CD8-positive, alpha-beta memory T cell (primary cell): ENCODE measurements at places on chromosomes 11 and 22.

DNA sequence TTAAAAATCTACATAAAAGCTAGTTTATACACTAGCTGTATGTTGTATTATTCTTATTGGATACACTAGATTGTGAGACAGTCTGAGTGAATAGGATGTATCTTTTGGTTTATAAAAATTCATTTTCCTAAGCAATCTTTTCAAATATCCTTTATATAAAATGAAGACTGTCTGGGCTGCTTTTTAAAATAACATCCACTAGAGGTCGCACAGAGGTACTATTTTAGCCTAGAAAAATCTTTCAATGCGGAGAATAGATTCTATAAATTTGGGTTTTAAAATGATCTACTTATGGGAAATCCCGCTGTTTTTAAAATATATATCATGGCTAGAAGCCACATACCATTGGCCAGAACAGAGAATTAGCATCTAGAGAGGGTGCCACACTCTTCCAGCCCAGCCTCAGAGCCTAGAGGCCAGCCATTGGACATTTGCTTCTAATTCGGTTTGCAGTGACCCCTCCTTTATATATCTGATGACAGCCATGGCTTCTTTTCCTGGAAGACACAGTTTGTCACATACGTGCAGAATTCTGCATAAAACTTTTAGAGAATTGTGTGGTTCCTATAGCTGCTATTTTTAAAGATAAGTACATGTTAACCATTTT lies 7.3 kb downstream of the C11orf97 start:
- DNase-seq = peak; percentile 9

DNA sequence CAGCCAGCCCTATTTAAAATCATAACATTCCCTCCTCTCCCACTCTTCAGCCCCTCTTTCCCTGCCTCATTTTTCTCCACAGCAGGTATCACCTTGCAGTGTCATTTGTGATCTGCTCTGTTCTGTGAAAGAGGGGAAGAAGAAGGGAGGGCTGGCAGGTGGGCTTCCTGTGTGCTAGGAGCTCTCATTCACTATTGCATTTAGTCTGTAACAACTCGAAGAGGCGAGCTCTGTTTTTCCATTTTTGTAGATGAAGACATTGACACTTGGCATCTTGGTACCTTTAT lies 52.1 kb upstream of the CRYBB3 start:
- no peak for DNase-seq

GRCh38 chr11:117473481-117474091 lies 145.9 kb downstream of the CEP164 start:
- no peak for DNase-seq

DNA sequence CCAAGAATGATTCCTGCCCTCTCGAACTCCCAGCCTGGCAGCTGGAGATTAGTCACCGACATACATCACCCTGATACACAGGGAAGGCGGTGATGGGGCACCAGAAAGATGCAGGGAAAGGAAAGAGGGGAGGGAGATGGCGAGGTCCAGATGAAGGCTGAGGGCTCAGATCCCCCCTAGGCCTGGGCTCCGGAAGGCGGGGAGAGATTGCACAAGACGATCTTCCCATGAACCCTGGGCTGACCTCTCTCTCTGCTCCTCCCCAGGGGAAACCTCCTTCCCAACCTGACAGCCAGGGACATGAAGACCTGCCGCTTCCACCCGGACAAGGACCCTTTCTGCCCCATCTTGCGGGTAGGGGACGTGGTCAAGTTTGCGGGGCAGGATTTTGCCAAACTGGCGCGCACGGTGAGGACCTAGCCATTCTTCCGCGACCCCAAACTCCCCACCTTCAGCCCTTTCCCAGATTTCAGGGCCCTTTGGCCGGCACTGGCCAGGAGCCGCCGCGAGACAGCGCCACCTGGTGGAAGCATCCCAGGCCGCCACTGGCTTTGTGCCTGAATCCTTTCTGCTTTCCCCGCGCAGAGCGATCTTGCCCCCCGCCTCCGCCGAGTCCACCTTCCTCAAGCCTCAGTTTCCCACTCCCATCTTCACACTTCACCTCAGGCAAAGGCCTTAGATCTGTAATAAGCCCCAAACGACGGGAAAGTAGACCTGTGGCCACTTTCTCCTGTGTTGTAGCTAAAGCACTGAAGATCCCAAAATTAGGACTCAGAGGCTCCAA lies 11.5 kb downstream of the P2RX3 start:
- DNase-seq = peak; percentile 69

GRCh38 chr11:71286701-71287643 lies 34.6 kb upstream of the SHANK2 start:
- DNase-seq = no peak

DNA sequence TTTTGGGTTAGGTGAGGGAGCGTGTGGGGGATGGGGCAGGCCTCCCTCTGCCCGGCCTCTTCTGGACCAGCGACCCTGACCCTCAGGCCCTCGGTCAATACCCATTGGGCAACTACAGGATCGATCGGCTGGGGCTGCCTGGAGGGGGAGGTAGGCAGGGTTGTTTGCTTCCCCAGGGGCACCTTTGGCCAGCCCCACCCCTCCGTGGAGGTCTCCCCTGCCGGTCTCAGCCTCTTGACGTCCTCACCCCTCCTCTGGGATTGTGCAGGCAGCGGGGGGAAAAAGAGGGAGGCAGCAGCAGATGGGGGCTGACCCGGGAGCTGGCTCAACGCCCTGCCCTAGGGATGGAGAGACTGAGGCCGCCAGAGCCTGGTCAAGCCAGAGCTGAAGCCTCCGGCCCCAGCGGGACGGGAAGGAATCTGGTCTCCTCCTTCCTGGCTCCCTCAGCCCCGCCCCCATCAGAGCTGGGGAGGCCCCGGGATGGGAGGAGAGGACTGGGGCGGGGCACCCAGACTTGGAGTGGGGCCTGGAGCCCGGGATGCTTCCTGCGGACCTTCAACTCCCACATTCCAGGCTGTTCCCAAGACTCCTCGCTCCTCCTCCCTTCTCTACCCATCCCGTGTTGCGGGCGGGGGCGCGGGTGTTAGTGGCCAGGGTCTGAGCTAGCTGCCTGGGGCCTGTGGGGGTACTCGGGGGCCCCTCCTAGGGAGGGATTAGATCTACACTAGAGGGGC lies 14.4 kb upstream of the CDC42EP1 start:
- DNase-seq = no peak

DNA sequence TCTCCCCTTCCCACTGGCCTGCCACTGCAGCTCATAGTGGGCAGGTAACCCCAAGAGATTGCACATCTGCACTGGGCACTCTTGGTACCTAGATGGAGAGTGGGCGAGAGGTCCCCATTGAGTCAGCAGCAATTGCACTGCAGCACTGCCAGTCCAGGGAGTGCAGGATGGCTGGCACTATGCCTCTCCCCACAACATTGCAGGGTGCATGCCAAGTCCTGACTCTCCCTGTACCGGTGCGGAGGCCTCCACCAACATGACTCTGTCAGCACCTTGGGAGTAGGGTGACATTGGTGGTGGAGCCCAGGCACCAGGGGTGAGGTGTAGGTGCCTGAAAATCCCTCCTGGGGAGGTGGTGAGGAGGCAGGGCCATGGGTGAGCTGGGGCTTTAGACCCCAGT lies 82.2 kb downstream of the TRAF6 start:
- no peak for DNase-seq

DNA sequence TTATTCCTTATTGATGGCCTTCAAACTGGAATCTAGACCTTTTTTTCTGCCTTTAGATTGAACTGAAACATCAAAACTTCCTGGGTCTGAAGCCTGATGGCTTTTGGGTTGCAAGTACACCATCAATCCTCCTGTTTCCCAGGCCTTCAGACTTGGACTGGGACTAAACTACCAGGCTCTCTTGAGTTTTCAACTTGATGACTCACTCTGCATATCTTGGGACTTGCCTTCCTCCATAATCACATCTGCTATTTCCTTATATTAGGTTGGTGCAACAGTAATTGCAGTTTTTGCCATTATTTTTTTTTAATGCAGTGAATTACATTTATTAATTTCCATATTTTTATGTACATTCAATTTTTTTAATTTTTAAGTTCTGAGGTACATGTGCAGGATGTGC lies 7.0 kb downstream of the OR51B5 start:
- no peak for DNase-seq

DNA sequence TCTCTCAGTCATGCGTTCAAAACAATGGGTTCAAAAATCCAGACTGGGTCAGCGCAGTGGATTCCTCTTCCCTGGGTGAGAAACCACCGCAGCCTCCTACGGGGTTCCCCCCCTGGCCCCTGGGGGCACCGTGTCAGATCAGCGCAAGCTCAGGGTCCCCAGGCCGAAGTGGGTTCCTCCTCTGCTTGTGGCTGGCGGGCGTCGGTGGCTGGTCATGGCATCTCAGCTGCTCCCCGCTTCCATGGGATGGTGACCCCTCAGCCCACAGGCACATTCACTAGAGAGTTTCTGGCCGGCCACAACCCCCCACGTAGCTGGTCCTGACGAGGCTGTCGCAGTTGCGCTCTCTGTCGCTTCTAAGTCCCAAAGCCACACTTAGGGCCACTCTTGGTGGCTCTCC lies 389.8 kb downstream of the TBC1D22A start:
- DNase-seq = no peak

GRCh38 chr11:3880724-3881123 lies 25.3 kb downstream of the STIM1 start:
- DNase-seq = no peak

DNA sequence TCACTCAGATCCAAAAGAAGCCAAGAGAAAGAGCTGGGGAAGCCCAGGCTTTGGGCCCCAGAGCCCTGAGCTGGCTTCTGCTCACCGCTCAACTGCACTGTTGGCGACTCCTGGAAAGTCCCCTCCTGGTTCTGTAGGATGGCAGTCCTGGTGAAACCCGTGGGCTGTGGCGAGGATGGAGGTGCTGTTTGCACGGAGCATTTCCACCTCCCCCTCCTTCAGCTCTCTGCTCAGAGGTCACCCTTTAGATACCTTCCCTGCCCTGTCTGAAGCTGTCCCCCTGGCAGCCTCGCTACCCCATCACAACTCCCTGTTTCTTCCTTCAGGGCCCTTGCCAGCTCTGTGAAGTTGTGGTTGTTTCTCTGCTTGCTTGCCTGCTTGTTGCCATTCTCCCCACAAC lies 97.8 kb downstream of the MYO18B start:
- DNase-seq = no peak

DNA sequence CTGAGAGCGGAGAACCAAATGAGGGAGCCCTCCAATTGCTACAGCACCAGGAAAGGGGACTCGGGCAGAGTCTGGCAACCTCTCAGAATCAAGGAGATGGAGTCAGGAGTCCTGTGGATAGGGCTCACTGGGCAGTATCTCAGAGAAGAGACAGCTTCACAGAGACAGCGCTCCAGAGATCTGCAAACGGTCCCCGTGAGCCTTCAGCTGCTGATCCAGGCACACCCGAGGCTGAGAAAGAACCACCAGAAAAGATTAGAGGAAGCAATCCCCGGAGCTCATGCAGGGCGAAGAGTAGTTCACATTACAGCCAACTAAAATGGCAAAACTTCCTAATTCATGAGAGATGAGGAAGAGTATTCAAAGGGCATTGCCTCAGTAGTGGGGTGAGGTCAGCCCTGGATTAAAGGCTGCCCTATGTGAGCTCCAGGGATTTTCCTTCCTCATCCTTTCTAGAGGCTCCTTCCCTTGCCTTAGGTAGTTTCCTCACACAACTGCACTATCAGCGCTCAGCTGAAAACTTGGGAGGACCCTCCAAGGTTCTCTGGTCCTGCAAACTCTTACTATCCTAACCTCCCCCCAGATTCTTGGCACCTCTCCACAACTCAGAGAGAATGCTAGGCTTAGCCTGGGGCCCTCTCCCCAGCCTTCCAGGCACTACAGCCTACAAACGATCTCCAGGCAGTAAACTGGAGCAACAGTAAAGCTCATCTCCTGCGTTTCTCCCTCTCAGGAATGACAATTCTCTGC lies 23.7 kb downstream of the SCN4B start:
- no peak for DNase-seq

DNA sequence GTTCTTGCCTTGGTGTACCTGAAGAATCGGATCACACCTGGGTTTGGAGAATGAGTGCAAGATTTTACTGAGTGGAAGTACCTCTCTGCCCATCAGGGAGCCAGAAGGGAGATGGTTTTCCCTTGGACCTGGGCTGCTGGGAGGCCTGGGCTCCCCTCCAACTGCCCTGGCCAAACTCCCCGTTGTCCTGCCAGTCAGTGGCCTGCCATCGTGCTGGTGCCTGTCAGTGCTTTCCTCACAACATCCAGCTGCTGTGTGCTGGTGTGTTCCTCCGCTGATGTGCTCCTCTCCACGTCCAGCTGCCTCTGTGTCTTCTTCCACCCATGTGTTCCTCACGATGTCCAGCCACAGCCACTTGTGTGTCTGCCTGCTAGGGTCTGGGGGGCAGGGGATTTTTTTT lies 87.9 kb upstream of the CLPB start:
- DNase-seq = no peak

GRCh38 chr11:46856605-46857343 lies 10.7 kb upstream of the CKAP5 start:
- no peak for DNase-seq

- no peak for DNase-seq
Observed at GRCh38 chr22:39312410-39312809, 7.0 kb downstream of the RPL3 start.

GRCh38 chr22:23058481-23059283 lies 11.6 kb upstream of the GNAZ start:
- no peak for DNase-seq

DNA sequence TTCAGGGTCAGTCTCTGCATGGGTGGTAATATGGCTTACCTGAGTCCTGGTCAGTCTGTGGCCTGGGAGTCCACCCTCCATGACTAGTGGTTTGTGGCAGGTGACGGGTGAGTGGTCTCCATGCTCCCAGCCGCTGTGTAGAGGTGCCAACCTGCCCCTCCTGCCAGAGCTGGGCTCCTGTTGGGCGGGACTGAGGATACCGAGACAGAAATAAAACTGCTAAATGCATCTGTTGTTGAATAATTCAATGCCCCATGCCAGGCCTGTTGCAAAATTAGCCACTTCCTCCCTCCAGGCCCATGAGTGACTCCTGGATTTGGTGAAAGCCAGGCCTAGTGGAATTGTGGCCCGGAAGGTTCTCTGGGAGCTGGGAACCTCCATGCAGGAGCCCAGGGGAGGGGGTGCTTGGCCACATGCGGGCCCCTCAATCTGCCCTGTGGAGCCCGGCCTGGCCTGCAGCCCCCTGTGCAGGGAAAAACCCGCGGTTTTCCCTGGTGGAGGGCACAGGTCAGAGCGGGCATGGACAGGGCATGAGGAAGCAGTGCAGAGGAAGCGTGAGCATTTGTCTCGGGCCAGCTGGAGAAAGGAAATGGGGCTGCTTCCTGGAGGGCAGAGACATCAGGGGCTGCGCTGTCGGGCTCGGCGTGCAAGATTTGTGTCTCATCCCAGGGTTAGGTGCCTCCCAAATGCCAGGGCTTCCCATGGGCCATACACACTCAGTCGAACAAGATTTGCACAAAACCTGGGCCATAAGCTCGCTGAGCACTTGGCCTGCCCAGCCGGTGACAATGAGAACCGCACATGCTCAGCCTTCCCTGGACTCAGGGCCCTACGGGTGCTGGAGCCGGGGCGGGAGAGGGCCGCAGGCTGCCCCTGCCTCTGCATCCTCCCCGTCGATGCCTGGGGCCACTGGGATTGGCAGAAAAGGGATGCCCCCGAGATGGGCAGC lies 66.9 kb downstream of the KCNQ1 start:
- DNase-seq = no peak

GRCh38 chr22:23014250-23014649 lies 56.1 kb upstream of the GNAZ start:
- DNase-seq = no peak

- DNase-seq = no peak
Observed at GRCh38 chr22:19194766-19195536, 16.4 kb upstream of the SLC25A1 start.

- no peak for DNase-seq
Observed at GRCh38 chr11:85347291-85347690, 279.9 kb downstream of the DLG2 start.
